ENCODE measurements at places on chromosomes 2 and 18. TPM values are rescaled to one million over a fixed set of nuclear protein-coding genes. Genes with fewer than 3 reads are reported as not detected.

Gene ZNF804A
- not detected for total RNA-seq

Gene SLC9A4
- not detected for total RNA-seq

Gene REL
- total RNA-seq = 8.6 TPM

DNA sequence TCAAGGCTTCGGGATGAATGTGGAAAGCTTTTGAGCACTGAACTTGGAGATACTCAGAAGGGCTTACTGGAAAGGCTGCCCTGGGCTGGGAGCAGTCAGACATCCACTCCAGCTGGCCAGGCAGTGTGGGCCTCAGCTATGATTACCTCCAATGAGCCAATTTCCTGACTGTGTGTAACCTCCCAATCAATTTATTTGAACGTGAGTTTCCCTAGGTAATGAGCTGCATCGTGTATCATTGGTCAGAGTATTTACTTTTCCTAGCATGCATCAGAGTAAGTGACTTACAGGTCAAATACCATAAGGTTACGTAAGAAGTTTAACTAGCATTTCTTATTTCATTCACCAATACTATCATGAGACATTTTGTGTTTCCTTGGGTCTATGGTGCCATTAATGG is 11.0 kb upstream of the CTAGE1 start:
- DNase-seq = no peak

- peak; percentile 0 for DNase-seq
Measured at GRCh38 chr2:167504061-167504460, 615.8 kb downstream of the XIRP2 start.

- DNase-seq = no peak
Measured at GRCh38 chr2:152646775-152647174, 70.5 kb downstream of the PRPF40A start.

Gene CCNT2
- total RNA-seq = 21.6 TPM

Gene CHST10
- 8.6 TPM for total RNA-seq

- peak; percentile 33 for DNase-seq
Measured at GRCh38 chr2:158489366-158490112, 32.8 kb downstream of the PKP4 start.

Gene RSAD2
- 0.25 TPM for total RNA-seq

GRCh38 chr2:228373191-228373590 is 191.7 kb upstream of the SPHKAP start:
- no peak for DNase-seq

Gene ABCB6
- total RNA-seq = 27.3 TPM

- DNase-seq = no peak
Measured at GRCh38 chr2:10552220-10552870, 104.2 kb upstream of the ODC1 start.

DNA sequence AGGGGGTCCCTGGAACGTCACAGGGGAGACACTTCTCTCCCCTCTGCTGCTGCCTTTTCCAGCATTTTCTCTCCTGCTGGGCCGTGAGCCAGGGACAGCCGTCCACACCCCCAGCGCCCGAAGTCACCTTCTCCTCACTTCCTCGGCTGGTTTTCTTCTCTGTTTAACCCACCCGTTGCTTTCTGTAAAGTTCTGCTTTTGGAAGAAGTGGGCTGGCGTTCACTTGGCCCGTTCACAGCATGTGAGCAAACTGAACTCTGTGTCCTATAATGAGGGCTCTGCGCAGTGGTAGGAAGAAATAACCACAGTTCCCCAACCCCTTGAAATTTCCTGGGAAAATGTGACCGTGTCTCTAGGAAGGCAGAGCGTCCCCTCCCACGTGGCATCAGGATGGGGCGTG is 187.0 kb upstream of the HDAC4 start:
- DNase-seq = no peak
